ENCODE measurements at places on chromosomes 6 and 20.

- DNase-seq: no peak
Observed at GRCh38 chr20:19934792-19935491, 82.2 kb upstream of the NAA20 start.

- no peak for DNase-seq
Observed at GRCh38 chr6:4100655-4101054, 21.7 kb upstream of the FAM217A start.

DNA sequence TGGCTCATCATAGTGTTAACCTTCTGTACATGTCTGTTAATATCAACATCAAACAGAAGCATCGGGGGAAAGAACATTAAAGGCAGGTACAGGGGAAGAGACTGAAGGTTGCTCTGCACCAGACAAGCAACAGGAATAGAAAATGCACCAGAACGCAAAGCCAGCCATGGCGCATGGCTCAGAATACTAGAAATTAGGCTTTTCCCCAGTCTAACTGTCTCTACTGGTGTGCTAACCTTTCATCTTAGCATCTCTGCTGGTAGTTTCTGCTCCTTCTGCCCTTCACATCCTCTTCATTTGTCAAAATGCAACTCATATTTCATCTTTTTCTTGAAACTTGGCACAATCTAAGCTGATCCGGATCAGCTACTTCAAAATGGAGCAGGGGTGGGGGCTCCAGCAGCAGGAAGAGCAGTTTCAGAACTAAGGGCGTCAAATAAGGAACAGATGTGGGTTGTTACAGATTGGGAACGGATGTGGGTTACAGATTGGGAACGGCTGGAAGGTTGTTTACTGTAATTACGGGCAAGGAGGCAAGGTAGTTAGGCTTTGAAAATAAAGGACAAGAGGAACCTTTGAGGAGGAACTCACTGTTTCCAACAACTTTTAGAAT lies 13.1 kb upstream of the RNASET2 start:
- DNase-seq: peak; percentile 61

DNA sequence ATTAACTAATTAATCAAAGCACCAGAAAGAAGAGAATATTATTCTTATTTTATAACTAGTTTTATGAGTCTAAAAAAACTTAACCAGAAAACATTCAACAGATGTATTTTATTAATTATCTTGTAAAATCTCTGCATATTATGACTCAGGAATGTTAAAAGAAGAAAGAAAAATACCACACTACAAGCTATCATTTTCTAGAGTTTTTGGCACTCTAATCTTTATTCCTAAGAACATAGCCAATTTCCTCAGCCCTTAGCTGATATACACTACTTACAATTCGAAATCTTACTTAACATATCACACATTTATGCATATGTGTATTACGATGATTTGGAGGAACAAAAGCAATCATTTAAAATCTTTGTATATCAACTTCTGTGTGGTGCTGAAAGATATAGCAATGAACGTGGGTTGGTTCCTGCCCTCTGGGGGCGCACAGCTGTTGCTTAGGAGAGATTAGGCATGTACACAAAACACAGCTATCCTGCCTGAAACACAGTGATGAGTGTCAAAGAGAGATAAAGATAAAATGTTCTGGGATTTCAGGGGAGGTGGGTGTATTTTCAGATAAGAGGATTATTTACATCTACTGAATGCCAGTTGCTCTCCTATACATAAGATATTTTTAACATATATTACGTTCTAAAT lies 404.5 kb downstream of the SYNE1 start:
- DNase-seq: peak; percentile 52

GRCh38 chr20:38588303-38588702 lies 7.3 kb downstream of the ADIG start:
- no peak for DNase-seq

DNA sequence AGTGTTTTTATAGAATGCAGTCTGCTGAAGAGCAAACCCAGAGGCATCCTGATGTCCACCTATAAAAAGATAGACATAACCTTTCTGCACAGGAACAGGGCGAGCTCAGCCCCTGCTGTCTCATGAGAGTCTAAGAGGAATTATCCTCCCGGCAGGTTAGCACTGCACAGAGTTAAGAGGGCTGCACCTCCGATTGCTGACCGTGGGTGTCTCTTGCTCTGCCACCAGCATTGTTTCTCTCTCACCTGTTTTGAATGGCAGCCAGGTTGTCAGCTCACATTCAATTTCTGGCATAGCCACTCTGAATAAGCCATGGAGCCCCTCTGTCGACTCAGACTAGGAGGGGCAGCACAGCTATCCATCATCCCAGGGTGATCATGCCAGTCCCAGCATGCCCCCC lies 211.2 kb downstream of the PHACTR1 start:
- no peak for DNase-seq

- DNase-seq: no peak
Observed at GRCh38 chr6:21842875-21843645, 249.5 kb downstream of the SOX4 start.

GRCh38 chr6:151536188-151536479 lies 42.3 kb downstream of the CCDC170 start:
- DNase-seq: no peak

GRCh38 chr6:129164032-129164431 lies 281.1 kb downstream of the LAMA2 start:
- DNase-seq: no peak

DNA sequence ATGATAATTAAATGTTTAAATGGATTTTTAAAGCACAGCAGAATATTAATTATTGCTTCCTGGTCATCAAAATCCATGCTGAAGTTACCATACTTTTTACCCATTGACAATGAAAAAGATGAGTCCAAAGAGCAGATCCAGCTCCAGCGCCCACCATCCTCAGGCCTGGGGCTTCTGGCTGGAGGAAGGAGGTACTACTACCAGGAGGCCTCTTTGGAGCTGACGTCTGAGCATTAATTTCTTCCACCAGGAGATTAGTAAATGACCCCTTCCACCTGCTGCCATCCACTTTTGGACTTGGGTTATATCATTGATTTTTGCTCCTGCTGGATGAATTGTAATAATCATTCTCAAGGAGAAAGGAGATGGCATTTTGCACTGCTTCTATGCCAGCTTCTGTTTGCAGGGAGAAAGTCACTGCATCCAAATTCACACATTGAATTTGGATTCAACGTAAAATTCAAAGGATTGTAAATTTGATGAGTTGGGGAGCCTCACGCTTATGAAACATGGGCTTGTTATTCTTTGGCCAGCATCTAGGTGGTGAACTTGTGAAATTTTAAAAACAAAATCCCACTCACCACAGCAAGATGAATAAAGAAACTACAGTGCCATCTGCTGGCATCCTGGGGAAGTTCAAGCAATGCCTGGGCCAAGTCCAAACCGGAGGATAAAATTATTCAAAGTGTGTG lies 121.8 kb downstream of the SASH1 start:
- DNase-seq: peak; percentile 72

DNA sequence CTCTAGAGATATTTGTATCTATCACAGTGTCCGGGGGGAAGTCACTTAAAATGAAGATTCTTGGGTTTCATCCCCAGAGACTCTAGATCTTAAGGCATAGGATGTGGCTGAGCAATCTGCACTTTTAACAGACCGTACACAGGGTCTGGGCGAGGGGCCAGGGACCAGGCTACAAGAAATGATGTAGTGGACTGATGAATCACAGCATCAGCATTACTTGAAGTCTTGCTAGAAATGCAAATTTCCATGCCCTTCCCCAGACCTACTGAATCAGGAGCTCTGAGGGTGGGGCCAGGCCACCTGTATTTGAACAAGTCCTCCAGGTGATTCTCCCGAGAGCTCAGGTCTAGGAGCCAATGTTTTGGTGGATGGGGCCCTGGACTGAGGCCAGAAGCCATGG lies 168.4 kb downstream of the DOK5 start:
- DNase-seq: peak; percentile 44

DNA sequence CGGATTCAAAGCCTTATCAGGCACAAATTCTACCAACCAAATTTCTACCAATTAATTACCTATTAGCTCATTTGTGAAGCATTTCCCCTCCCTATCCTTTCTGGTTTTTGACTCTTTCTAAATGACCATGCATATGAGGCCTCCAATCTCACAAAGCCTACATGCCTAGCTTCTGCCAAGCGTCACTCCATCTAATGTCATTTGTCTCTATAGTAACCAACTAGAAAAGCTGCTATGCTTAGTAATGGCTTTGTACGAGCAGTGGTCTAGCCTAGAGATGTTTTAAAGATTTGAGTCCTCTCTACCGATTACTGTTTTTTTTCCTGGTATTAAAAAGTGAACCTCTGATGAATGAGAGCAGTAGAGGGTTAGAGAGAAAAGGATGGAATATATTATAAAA lies 4.8 kb upstream of the ASF1A start:
- DNase-seq: no peak

All from HFF-Myc (cell line).